Activated CD8-positive, alpha-beta memory T cell treated with anti-CD3 and anti-CD28 coated beads for 24 hours (primary cell): ENCODE measurements at places on chromosomes 6 and 20.

- DNase-seq = no peak
Observed at GRCh38 chr6:144919560-144919959, 634.4 kb downstream of the UTRN start.

- DNase-seq = peak; percentile 84
Observed at GRCh38 chr6:44254191-44255104, 2.9 kb downstream of the SLC35B2 start.

- no peak for DNase-seq
Observed at GRCh38 chr20:57329608-57330221, at the start of gene SPO11. SPO11 (plus strand) TSS chr20:57329803; CDS start chr20:57329868, 65 bp downstream.

DNA sequence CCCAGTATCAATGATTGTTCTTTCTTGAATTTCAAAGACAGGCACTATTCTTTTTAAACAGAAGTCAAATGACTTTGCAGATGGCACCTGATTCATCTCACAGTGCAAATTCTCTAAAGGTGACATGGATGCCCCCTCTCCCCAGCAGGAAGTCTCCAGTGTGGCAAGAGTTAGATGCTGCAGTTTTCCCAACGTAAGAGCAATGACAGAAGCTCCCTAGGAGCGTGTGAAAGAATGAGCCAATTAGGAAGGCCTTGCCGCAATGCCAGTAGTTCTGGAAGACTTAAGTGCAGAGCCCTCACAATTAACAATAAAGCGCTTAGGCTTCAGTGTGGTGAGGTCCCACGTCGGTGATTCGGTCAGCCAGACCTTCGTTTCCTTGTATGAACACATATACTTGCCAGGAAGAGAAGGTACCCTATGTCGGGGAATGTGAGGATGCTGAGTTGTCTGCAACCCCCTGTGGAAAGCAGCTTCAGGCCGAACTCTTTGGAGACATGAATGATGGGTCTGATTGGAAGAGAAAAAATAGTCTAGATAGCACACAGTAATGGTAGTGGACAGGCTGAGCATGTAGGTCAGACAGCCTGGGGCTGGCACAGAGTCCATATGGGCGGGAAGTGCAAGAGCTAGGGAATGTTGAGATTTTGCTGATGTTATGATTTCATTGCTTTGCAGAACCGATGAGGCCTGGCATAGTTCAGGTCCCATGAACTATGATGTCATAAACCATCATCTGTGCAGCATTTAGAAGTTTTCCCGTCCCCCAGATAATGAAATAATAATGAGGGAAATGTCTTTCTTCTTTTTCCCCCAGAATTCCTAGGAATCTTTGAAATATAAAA, 132.6 kb downstream of the PHACTR1 start:
- no peak for DNase-seq

DNA sequence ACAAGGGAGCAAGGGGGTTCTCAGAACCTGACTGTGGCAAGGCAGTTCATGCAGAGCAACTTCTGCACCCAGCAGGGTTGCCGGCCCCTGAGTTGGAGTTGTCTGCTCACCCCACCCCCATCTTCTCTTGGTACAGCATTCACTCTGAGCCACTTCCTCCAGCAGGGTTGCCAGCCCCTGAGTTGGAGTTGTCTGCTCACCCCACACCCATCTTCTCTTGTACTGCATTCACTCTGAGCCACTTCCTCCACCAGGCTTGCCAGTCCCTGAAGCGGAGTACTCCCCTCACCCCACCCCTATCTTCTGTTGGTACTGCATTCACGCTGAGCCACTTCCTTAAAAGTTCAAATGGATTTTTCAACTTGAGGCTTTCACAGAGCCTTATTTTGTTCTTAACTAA, 79.7 kb upstream of the SYNDIG1 start:
- no peak for DNase-seq

DNA sequence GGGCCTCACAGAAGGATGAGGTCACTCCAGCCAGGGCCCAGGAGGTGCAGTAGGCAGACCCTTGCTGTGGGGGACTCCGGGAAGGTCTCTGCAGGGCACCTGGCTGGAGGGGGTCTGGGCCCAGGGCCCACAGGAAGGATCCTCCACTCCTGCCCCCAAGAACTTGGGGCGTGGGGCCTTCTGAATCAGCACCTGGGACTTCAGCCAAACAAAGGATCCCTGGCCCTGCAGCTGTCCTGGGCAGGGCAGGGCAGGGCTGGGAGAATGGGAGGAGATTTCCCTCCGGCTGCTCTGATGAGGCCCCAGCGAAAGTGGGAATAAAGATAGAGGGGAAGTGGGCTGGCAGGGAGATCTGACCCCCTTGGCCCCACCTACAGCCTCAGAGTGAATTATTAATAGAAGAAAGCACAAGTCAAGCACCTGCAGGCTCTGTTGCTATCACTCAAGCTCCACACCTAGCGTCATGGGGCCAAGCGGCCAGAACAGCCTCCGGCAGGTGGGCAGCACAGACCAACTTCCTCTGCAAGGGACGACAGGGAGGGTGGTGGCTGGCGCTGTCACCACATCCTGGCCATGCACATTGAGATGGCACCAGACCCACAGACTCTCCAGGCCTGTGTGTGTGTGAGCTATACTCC, 61.6 kb upstream of the MRPS10 start:
- peak; percentile 71 for DNase-seq

DNA sequence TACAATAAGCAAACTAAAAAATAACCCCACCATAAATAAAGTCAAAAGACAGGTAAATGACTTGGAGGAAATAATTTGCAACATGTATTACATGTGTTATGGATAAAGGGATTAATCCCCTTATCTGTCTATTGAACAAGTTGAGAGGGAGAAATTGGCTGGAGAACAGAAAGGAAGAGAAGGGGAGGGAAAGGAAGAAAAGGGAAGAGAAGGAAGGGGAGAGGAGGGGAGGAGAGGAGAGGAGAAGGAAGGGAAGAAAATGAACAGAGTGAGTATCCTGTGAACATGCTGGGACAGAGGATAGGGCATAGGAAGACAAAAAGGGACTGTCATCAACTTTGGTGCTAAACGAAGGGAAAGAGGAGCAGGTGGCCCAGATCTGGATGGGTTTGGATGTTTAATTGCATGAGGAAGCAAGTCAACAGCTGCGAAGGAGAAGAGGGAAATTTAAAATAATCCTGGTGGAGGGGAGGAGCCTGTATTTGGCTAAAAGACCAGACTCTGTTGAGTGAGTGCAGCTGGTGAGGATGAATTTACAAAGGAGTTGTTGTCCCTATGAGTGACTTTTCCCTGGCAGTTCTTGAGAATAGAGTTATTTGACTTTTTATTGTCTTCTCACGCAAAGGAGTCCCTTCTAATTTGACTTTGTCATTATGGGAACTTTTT, 14.2 kb upstream of the SHLD1 start:
- DNase-seq = no peak

DNA sequence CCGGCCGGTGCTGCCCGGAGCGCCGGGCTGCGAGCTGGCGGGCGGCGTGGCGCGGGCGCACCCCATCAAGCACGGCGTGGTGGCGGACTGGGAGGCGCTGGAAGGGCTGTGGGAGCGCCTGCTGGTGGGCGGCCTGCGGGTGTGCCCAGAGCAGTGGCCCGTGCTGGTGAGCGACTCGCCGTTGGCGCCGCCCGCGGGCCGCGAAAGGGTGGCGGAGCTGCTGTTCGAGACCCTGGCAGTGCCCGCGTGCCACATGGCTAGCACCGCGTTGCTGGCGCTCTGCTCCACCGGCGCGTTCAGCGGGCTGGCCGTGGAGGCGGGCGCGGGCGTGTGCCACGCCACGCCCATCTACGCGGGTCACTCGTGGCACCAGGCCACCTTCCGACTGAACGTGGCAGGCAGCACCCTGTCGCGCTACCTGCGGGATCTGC, 517 bp downstream of the ACTL10 start:
- DNase-seq = peak; percentile 85

DNA sequence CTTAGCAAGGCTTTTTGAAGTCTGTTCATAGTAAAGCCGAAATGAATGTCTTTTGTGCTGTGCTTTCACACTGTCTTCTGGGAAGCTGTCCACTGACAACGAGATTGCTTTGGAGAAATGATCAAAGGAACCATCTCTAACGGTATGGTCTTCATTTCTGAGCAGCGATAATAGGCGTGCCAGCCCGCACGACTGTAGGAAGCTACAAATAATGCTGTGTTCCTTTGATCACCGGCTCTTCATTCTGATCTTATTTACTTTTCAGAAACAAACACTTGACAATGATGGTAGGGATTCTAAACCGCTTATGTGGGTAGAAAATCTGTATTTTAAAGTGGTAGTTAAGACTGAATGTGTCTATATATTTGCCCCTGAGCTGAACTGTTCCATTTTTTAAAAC, 306.6 kb upstream of the EXOC2 start:
- DNase-seq = no peak

DNA sequence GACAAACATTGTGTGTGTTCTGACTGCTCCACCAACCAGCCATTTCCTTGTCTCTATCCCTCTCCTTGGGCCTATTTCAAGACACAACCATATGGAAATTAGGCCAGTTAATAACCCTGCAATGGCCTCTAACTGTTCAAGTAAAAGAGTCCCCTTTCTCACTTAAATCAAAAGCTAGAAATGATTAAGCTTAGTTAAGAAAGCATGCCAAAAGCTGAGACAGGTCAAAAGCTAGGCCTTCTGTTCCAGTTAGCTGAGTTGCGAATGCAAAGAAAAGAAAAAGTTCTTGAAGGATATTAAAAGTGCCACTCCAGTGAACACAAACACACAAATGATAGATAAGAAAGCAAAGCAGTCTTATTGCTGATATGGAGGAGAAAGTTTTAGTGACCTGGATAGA, 22.5 kb downstream of the SERINC1 start:
- DNase-seq = no peak

GRCh38 chr20:23509247-23509913, 18.5 kb downstream of the CST8 start:
- DNase-seq = no peak

DNA sequence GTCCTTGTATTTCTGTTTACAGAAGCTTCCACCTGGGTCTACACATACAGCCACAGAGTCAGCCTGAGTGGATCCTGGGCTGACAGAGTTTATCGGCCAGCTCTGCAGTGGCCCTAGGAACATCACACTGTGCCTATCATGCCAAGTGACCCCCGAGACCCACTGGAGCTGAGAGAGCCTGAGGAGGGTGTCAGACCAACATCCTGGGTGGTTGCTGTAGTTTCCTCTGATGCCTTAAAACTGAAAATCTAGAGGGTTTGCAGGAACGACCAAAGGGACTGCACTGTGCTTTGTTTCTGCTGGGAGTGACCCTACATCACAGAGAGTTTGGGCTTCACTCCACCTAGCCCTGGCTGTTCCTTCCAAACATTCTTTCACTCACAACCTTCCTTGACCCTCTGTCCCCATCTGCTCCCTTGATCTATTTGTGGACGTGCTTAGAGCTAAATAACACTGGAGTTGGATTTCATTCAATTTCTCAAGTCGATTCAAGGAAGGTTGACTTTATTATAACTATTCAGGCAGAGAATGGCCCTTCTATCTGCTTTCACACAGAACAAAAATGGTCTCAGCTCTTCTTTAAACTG, 18.1 kb downstream of the MYLK4 start:
- no peak for DNase-seq

DNA sequence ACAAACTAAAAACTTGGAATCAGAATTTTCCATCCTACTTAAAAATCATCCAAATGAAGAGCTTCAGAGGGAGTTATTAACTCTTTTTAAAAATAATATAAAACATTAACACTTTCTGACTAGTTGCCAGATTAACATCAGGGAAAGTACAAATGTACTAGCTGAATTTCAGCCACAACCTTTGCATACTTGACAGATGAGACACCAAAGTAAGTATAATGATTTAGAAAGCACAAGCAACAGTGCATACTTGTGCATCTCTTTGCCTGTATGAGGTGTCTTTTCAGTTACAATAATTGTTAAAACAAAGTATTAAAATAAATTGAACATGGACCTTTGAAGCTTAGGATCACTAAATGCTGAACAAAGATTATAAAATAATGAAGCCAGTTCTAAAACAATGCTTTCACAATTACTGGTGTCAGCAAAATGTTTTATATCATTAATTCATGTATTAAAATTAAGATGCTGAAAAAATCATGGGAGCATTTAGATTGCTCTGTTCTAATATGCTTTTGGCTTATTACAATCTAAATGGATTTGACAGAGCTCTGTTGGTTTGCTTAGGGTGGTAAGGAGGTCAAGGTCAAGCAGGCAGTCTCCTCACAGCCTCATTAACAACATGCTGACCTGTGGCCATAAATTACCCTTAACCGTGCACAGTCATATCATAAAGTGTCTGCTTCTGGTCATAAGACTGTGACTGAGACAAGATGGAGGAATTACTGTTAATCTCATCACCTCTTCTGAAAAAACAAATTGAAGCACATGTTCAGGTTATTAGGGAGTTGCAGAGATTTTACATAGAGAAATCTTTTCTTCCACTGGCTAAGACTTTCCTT, 15.1 kb downstream of the RNF217 start:
- no peak for DNase-seq

- DNase-seq = no peak
Observed at GRCh38 chr6:71488186-71488585, 199.6 kb downstream of the OGFRL1 start.

- DNase-seq = no peak
Observed at GRCh38 chr20:20134941-20135575, 82.7 kb downstream of the CFAP61 start.

DNA sequence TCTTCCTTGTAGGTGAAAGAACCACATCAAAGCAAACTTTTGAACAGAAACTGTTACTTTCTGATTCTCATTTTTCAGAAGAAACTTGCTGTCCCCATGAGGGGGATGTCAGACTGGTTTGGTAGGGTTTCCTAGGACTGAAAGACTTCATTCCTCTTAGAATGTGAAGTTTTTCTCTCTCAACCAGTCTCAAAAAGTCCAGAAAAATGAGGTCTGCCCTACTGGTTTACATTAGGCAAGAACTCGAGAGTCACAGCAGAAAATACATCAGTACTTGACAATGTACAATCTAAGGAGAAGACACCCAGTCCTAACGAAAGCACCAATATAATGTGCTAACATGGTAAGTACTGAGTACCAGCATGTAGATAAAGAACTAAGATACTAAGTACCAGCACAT, 12.7 kb upstream of the NHLRC1 start:
- DNase-seq = no peak
